HCT116 (cell line): ENCODE measurements at places on chromosomes 1 and 21.

DNA sequence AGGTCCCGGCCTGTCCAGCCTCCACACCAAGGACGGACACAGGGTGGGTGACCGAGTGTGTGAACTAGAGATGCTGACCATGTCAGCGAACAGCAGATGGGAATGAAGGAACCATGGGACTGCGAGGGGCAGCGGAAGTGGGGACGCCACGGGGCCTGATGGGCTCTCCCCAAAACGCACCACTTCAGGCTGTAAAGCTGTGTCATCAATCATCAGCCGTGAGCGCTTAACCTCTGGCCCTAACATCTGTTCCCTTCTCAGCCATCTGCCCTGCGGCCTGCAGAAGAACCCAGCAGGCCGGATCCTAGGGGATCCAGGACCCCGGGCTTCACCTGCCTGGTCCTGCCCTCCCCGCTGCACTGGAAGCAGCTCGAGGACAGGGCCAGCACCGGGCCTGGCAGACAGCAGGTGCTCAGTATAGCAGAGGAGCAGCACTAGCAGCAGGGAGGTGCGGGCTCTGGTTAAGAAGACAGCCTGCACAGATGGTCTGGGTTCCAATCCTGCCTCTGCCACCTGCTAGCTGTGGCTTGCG lies 58.7 kb downstream of the DMRTB1 start:
- no peak for DNase-seq

- DNase-seq: no peak
These were observed 59.5 kb downstream of the OMA1 start for GRCh38 chr1:58487002-58487401.

DNA sequence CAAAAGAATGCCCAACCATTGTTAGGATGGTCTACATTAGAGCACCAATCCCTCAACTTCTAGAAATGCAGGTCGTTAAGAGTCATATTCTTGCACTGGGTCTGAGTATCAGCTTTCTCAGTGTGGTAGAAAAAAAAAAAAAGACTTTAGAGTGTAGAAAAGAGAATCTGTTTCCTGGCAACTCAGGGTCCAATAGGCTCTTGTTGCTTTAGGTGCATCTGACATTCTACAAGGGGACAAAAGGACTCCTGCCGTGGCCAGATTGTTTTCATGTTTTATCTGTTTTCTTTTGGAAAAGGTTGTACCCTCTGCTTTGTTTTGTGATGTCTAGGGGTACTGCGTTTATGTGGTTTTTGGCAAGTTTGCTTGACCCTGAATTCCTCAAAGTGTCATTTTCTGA lies 105.4 kb upstream of the KCNK2 start:
- no peak for DNase-seq

- DNase-seq: no peak
These were observed 27.0 kb downstream of the RUNX3 start for GRCh38 chr1:24903011-24903461.

DNA sequence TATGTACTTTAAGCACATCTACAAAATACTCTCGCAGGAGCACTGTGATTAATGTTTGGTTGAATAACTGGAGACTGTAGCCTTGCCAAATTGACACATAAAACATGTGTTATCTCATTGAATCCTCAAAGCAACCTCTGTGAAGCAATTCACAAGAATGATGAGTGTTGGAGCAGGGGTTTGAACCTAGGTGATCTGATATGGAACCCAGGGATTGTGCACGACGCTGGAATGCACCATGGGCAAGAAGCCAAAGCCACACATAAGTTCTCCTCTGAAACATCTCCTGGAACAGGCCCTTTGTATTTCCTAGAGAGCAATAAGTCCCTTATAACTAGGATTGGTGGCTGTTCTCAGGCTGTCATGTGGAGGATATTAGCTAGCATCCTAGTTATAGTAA lies 124.6 kb upstream of the IVNS1ABP start:
- DNase-seq: no peak

GRCh38 chr1:209368864-209369598 lies 214.5 kb upstream of the CAMK1G start:
- DNase-seq: no peak

- DNase-seq: no peak
These were observed 111.9 kb downstream of the DENND1B start for GRCh38 chr1:197663162-197663953.

DNA sequence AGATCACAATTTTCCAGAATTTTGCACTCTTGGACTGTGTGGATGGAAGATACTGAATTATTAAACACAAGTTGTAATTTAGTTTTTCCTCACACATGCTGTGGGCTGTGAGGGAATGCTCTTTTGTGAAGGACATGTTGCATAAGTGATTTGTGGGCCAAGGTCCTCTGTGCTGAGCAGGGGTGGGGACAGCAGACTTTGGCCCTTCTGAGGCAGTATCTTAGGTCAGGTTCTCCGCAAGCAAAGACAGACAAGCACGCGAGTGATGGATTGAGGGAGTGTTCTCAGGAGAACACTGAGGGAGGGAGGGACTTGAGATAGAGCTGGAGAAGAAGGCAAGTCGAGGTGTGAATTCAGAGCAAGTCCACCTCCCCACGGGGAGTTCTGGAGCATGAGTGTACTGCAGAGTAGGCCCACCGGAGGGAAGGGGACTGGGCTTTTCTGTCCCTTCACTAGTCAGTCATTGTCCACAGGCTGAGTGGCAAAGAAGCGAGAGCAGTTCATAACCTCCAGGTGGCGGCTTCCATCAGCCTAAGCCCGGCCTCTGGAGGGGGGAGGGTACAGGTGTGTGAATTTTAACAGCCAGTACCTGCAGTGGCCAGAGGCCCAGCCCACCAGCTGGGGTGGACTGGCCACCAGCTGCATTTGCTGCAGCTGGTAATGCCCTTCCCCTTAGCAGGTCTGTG lies 19.1 kb upstream of the CD101 start:
- DNase-seq: no peak

GRCh38 chr1:107549152-107549810 lies 408.4 kb downstream of the NTNG1 start:
- DNase-seq: no peak

GRCh38 chr1:186683652-186684410 lies 3.6 kb upstream of the PTGS2 start:
- DNase-seq: no peak

DNA sequence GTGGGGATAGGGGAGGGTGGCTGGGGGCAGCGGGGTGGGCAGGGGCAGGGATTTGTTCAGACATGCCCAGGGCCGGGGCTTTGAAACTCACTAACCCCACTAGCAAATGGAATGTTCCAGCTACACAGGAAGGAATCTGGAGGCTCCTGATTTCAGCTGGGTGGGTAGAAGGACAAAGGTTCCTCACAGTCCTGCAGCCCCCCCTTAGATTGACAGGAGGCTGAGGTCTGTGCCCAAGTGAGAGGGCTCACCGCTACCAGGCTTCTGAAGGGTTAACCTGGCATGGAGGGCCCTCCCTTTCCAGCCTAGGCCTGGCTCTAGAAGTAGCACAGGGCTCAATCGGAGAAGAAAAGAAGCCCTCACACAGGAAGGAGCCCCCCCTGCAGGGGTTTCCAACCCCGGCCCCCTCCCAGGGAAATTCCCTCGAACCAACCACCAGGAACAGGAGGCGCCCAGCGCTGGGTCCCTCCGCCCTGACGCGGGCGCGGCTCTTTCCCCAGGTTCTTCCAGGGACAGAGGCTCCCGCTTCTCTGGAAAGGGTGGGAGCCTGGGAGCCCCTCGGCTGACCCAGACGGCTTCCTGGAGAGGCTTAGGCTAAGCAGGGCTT lies 3.3 kb downstream of the EPHA2 start:
- DNase-seq: no peak

- DNase-seq: no peak
These were observed 513 bp upstream of the HHAT start for GRCh38 chr1:210328032-210328745.
